Activated CD4-positive, alpha-beta T cell treated with anti-CD3 and anti-CD28 coated beads, Interleukin-2, amount 10 ng/mL, durations not matched to agents 7 days and 5 days (primary cell): ENCODE measurements at places on chromosomes 6 and 20. TPM values are rescaled to one million over a fixed set of nuclear protein-coding genes. Genes with fewer than 3 reads are reported as not detected.

DNA sequence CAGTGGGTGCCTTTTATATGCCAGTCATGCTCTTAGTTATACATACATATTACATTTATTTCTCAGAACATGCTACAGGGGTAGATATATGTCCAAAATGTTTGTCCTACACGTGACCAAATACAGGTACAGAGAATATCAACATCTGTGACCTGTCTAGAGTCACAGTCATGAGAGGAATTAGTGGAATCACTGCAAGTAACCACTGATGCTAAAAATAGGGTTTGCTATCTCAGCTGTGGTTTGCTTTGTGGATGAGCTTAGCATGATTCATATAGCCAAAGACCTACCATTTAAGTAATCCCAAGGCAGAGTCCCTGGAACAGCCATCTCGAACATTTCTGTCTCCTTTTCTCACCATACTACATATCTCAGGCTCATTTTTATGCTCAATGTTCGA is 32.3 kb downstream of the GSTA3 start:
- DNase-seq: no peak

DNA sequence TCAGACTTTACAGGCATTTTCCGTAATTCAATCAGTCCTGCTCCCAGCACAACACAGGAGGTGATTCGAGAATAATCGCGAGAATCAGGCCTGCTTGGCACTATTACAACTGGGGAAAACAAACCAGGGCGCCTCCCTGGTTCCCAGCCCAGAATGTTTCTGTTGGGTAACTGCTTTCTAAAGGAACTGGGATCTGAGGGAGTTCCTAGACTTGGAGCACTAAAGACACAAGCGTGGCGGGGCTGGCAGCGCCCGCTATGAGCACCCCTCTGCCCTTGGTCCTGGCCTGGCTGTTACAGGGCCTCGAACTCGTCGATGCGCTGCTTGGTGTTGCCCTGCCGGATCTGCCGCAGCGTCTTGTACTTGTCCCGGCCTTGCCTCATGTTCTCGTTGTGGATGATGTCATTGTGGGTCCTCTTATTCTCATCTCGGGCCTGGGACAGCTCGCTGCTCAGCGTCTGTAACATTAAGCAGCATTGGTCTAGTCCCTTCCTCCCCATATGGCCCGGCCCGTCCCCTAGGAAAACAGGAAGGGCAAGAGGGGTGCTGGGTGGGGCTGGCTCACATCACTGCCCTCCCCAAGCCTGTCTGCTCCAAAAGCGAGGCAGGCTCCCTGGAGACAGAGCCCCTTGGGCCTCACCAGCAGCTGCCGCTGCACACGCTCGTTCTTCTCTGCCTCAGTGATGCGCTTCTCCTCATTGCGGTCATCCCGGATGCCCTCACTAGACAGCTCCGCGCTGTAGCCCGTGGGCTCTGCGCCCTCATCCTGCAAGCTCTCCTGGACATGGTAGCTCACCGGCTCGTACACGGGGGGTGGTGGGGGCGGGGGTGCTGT is 52.3 kb downstream of the EZR start:
- no peak for DNase-seq

DNA sequence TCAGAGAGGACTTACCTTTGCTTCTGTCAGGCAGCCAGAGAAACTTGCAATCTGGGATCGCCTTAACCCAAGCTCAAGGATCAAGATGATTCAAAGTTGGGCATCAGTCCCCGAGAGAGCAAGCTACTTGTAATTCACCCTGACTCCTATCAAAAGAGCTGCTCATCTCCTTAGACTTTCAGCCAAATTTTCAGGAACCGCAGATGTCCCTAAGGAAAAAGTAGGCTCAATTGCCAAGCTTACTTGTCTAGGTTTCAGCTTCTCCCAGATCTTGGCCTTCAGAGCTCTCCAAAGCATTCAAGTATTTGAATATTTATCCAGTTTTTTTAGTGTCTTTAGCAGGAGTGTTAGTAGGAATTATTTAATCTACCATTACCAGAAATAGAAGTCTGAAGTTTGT is 434.1 kb upstream of the MMS22L start:
- DNase-seq: no peak

DNA sequence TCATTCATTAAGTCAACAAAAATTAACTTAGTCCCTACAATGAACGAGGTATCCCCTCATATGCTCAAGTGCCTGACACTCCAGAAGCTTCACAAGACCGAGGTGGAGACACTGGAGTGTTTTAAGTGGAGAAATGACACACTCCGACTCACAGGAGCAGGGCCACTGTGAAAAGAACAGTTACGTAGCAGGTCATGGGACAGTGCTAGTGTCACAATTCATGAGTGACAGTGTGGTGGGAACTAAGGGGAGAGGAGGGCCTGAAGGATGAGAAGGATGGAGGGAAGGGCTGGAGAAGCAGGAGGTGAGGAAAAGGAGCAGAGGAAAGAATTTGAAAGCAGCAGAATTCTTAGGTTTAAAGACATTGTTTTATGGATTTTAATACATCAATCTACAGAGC is 1.3 kb upstream of the HLA-A start:
- DNase-seq: no peak

DNA sequence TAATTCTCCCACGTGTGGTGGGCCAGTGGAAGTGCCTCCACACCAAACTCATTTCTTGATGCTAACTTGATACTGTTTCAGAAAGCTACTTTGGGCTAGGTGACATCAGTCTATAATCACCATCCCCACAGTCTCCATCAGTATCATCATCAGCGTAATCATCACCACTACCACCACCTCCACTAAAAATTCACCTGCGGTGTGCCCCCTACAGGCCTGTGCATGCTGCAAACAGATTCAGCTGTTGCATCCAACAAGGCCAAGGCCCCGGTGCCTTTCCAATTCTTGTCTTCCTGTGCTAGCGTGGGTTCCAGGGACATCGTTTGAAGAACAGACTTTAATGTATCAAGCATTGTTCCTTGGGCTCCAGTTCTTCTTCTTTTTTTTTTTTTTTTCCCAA is 201.3 kb upstream of the EXOC2 start:
- DNase-seq: no peak

DNA sequence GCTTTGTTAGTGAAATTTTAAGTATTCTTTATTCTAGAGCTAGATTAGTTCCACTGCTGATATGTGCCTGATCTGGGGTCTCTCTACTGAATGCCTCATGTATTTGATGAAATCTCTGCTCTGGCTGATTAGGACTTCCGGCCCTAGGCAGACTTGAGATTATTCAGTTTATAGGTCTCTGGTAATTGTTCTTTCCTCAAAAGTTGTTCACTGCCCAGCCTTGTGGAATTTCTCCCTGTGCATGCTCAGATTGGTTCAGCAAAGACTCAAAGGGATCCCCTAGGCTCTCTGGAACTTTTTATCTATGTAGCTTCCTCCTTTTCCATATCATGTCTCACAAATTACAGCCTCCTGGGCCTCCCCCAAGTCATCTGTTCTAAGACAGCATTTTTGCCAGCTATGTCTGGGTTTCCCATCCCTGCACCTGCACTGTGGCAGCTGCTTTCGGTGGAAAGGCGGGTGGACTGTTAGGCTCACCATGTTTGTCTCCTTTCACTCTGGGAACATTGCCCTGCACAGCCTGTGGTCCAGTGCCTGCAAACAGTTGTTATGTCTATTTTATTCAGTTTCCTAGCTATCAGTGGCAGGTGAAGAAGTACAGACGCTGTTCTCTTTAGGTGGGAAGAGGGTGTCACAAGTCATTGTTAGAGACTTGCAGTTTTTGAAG is 73.7 kb downstream of the RPP40 start:
- no peak for DNase-seq

MMS22L gene
- 40.4 TPM for total RNA-seq

TMEM74B gene
- total RNA-seq: not detected

DNA sequence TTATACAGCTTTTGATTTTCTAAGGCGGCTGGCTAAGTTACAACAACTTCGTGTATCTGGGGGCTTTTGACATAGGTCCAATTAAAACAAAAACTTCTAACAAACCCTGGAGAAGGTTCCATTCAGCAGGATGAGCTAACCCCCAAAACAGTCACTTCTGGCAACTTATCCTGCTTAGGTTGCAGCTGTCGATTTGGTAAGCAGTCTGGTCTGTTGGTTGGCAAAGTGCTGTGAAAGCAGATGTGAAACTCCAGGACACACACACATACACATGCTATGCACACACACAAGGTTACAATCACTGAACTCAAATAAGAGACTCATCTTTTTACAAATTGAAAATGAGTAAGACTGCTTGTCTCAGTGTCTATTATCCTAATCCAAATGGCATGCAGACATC is 119.0 kb upstream of the STMND1 start:
- no peak for DNase-seq

GRCh38 chr6:121305957-121306607 is 28.2 kb downstream of the TBC1D32 start:
- no peak for DNase-seq

DNA sequence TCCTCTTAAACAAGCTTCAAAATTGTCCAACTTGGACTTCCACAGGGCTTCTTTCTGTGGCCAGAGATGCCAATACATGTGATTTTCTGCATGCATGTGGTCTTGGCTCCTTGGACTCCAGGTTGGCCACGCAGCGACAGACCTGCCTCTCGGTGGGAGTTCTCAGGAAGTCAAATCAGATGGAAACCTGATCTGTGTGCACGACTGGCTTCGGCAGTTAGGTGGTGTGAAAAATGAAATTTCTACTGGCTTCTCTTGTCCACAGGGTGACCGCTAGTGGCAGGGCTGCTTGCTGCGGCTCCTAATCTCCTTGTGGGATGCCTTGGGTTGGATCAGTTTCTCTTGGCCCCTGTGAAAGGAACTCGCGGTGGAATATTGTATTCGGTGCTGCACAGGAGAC is 57.3 kb downstream of the PHACTR3 start:
- DNase-seq: no peak

PGBD1 gene
- total RNA-seq: 1.5 TPM

DNA sequence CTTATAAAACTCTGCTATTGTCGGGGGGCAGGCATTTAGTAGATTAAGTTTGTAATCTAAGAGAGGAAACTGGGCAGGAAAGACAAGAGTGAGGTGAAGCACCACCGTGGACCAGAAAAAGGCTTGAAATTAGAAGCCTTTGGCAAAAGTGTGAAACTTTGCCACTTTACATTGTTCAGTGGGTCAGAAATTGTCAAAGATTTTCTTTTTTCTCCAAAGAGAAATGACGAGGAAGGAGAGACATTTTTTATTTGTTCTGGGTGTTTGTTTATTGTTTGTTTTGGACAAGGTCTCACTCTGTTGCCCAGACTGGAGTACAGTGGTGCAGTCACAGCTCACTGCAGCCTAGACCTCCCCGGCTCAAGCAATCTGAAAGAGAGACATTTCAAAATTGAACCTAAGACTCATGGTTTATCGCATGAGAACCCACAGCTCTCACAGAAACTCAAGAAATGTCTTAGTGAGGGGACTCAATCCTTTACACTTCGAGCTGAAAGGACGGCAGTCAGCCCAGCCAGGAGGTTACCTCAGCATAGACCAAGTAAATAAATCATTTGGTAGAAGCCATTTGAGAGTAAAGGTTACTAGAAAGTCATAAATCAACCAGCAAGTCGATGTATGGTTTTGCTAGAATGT is 262.8 kb upstream of the TAB2 start:
- no peak for DNase-seq

RIPPLY2 gene
- total RNA-seq: not detected

ALDH5A1 gene
- total RNA-seq: 3.6 TPM

GRCh38 chr20:10911298-10911697 is 237.5 kb upstream of the JAG1 start:
- DNase-seq: no peak

NT5E gene
- 7.2 TPM for total RNA-seq

DNA sequence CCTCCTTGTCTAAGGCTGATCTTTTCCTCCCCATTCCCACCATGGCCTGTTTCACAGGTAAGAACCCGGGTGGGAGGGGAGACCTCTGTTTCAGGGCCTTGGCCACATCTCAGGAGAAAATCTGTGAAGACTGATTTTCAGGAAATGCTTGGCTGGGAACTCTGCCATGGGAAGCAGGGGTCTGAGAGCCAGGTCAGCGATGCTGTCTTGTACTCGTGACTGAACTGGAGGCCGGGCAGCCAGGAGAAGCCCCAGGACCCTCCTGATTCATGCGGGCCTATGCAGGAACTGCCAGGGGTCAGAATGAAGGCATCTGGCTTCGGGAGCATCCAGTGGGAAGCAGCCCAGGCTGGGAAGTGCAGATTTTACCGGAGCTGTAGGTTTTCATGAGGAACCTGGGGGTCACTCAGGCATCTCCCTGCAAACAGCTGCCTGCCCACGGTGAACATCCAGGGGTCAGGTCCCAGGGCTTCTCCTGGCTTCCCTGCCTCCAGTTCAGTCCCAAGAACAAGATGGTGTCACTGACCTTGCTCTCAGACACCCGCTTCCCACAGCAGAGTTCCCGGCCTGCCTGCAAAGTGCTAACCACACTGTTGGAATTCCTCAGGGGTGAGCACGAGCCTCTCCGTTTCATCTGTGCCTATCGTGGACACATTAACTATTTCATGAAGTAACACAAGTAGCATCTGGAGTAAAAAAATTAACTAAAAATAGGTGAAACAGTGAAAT is 90.2 kb upstream of the SULF2 start:
- DNase-seq: no peak

- no peak for DNase-seq
Measured at GRCh38 chr6:9399916-9400315, 964.6 kb upstream of the SLC35B3 start.

DNA sequence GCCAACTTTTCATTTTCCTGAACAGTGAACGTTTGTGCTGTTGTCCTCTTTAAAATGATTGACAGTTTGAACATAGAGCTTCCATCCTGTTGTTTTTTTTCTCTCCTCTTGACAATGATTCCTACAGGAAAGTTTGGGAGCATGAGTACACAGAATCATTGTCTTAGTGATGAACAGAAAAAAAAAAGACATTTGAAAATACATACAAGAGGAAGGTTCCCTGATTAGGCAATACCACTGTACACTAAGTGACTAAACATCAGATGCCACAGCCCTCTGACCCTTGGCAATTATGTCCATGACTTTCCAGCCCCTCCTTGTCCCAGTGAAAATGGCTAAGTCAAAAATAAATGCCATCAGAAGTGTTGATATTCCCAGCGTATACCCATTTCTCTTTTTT is 71.5 kb downstream of the RTN4IP1 start:
- DNase-seq: no peak

GRCh38 chr6:169766232-169766631 is 14.8 kb downstream of the ERMARD start:
- no peak for DNase-seq

DNA sequence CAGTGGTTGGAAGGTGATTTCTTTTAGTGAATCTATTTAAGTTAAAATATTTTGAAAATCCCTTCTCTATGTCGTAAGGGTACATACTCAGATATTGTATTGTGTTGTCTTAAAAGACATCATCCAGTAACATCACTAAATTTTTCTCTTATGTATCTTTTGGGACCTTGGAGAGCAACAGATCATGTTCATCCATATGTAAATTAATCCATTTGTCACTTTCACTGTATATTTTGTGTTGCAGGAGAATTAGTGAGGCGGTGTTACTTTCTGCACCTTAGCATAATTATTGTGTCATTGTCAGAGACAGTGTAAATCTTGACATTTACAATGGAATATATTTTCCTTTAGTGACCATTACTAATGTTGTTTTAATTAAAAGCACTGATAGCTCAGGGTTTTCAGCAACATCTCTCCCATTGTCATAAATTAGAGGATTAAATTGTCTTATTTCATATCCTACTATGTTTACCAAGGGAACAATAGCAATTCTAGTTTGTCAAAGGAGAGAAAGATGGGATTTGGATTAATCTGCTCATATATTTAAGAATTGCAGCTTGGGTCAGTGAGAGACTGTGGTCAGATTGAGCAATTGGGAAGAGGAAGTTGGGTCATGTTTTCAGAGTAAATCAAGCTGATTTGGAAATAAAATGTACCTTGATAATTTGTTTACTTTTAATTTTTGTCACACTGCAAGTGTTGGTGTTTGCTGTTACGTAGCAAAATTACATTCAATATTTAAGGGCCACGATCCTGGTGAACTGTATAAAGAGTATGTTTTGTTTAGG is 22.7 kb downstream of the DOK5 start:
- DNase-seq: no peak

SLC17A3 gene
- total RNA-seq: 0.62 TPM
